ENCODE measurements at places on chromosomes 12 and 14.

- DNase-seq: no peak
Measured at GRCh38 chr14:76962303-76962660, 66.2 kb downstream of the IRF2BPL start.

GRCh38 chr12:93683410-93683809, 6.2 kb downstream of the CRADD start:
- DNase-seq: no peak

GRCh38 chr14:100392356-100392755, 69.2 kb downstream of the SLC25A47 start:
- no peak for DNase-seq

DNA sequence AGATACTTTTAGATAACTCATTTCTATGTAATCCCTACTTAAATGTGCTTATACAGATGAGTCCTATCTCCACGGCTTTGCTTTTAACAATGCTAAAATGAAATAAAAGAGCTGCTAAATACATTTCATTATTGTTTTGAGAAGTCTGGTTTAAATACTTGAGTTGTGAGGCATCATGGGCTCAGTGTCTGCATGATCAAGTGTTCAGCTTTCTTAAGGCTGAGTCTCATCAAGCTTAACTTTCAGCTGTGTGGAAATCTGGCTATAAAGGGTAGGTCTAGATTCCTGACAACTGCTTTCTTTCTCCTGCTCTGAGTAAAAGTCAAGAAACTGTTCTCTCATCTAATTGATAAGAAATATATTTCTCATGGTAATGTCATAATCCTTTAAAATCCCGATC, 235.4 kb downstream of the FSCB start:
- no peak for DNase-seq
